CD4-positive, alpha-beta T cell treated with Interleukin-17A for 1 hour (primary cell): ENCODE measurements at places on chromosomes 2 and 18.

DNA sequence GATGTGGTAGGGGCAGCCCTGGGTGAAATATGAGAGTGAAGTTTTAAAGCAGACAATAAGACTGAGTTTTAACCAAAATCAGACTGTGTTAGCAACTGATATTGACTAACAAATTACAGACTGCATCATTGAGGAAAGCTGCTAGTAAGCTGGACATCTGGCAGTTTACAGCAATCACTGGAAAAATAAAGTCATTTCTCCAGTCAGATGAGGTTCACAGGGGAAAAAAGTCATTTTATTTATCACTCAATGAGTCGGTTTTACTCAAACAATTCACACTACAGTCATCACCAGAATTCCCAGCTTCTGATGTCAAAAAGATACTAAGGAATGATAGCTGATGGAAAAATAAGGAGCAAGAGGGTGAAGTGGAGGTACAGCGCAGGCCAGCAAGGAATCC is 10.5 kb upstream of the TMEM177 start:
- no peak for DNase-seq

- no peak for DNase-seq
Observed at GRCh38 chr2:207676827-207677354, 34.5 kb upstream of the CCNYL1 start.

- no peak for DNase-seq
Observed at GRCh38 chr2:43349904-43350303, 123.5 kb upstream of the ZFP36L2 start.

DNA sequence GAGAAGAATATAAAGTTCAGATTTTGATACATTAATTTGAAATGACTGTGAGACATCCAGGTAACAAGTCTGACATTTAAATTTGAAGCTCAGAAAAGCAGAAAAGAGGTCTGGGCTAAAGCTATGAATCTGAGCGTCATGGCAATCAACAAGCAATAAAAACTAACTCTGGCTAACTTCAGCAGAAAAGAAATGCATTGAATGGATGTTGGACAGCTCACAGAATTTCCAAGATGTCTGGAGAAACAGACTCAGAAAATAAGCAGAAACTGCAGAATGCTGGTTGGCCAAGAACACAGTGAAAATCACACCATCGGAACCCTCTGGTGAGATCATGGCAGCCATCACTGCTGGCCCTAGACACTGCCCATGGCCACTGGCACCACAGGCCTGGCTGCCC is 366.6 kb downstream of the METTL4 start:
- DNase-seq = no peak

DNA sequence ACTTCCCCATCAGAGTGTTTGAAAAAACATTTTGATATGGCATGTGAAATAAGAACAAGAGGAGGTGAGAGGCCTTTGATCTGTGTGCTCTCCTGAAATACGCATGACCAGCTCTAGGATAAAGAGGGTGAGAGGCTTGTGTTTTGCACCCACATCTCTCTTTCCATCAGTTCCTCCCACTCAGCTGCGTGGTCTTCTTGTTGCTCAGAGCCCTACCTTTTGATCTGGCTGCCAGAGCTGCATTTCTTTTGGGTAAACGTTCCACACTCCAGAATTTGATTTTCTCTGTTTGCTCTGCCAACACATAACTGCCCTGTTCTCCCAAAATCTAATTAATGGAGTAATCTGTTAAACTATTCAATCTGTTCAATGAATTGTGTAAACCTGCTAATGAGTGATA is 72.0 kb upstream of the FN1 start:
- no peak for DNase-seq

GRCh38 chr2:39338502-39338901 is 94.7 kb upstream of the CDKL4 start:
- no peak for DNase-seq
